Epithelial cell of umbilical artery (primary cell): ENCODE measurements at places on chromosomes 13 and 19. TPM values are rescaled to one million over a fixed set of nuclear protein-coding genes. Genes with fewer than 3 reads are reported as not detected.

Gene TEX101
- not detected in 2 replicates for total RNA-seq

Gene FXYD3
- total RNA-seq = not detected in 2 replicates

Gene COMP
- not detected in 2 replicates for total RNA-seq

Gene TDRD12
- total RNA-seq = not detected in 2 replicates

Gene PLK5
- total RNA-seq = not detected in 2 replicates

Gene OR7D2
- not detected in 2 replicates for total RNA-seq

Gene GAPDHS
- total RNA-seq = not detected in 2 replicates

Gene FGF21
- total RNA-seq = not detected in 2 replicates

Gene TIMM29
- 36.2 and 38.7 TPM in 2 replicates for total RNA-seq

Gene NCCRP1
- not detected in 2 replicates for total RNA-seq
